ENCODE measurements at places on chromosomes 16 and 17. TPM values are rescaled to one million over a fixed set of nuclear protein-coding genes. Genes with fewer than 3 reads are reported as not detected.
A peak's percentile ranks its signal among the peaks of the same experiment; 100 is the strongest.

- no peak for DNase-seq
These were observed 1.1 kb downstream of the IL21R start for GRCh38 chr16:27402964-27403600.

- no peak for DNase-seq
These were observed 533.4 kb downstream of the KCNJ2 start for GRCh38 chr17:70702683-70703255.

GRCh38 chr16:85138073-85138824, 26.0 kb upstream of the CIBAR2 start:
- no peak for DNase-seq

RGS9 gene
- total RNA-seq: 3.7 TPM

- DNase-seq: peak; percentile 68
These were observed at the start of gene NPW for GRCh38 chr16:2019518-2019920. NPW (plus strand) TSS chr16:2019785.

- peak; percentile 76 for DNase-seq
These were observed 98.4 kb upstream of the GSE1 start for GRCh38 chr16:85514598-85515318.

CD19 gene
- 0.09 TPM for total RNA-seq

Data from pancreas (tissue), 10 donors.